ENCODE measurements at places on chromosomes 7 and 10. TPM values are rescaled to one million over a fixed set of nuclear protein-coding genes. Genes with fewer than 3 reads are reported as not detected.

DNA sequence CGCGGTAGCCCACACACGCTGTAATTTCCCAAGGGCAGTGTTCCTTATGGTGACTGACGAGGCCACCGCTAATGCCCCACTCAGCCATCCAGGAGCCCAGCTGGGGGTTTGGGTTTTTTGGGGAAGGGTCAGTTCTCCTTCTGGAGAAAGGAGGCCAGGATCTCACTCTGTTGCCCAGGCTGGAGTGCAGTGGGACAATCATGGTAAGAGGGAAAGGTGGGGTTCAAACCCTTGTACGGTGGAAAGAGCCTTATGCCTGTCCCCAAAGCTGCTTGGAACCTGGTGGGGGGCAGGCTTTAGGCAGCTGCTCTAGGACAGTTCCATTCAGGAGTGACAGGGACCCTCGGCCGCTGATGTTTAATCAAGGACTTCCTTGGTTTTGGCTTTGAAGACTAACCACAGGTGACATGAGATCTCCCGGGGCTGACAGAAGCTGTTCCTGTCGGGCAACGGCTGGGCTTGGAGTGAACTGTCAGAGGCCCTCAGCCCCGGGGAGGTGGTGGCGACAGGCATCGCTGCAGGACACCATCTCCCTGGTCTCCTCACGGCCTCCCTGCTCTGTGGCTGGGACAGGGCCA, 84.5 kb downstream of the CARD11 start:
- no peak for DNase-seq

GRCh38 chr10:43136995-43137716, 1.1 kb upstream of the CSGALNACT2 start:
- DNase-seq, result no peak

Gene STK31
- 0.42 TPM for total RNA-seq

Gene ADAM12
- total RNA-seq, result 4.6 TPM

GRCh38 chr10:81662837-81663236, 212.2 kb upstream of the NRG3 start:
- no peak for DNase-seq

DNA sequence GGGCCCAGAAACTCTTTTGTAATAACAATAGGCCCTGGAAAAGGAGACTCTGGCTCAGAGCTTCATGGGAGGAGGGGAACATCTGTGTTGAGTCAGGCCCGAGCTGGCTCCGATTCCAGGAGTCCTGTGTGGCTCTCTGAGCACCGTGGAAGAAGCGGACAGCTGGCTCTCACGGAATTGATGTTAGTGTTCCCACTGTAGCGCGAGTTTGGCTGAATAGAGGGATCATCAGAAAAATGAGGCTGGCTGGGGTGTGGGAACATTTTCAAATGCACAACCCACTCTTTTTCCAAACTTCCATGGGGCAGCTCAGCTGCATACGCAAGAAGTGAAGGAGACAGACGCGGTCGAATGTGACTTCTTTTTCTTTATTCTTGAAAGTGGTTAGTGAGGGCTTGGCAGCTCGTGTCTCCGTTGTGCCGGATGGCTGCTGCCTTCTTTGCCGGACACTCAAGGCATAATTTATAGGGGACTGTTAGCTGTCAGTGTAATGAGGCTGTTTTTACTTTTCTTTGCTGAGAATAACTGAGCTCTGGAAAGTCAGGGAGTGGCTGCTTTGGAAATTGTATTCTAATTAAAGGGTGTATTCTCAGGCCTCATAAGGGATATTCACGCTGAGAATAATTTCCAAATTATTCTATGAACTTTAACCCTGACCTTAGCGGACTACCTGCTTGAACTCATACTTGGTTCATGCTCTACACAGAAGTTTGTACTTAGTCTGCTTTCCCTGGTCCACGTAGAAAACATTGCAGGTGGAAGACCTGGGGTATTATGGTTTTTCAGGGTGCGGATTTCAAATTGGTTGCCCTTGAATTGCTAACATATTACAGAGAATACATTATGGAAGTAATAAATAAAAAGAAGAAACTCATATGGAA, 23.1 kb downstream of the MDFIC start:
- DNase-seq, result no peak

- DNase-seq, result no peak
These were observed 784 bp upstream of the SERPINE1 start for GRCh38 chr7:101125989-101126650.

DNA sequence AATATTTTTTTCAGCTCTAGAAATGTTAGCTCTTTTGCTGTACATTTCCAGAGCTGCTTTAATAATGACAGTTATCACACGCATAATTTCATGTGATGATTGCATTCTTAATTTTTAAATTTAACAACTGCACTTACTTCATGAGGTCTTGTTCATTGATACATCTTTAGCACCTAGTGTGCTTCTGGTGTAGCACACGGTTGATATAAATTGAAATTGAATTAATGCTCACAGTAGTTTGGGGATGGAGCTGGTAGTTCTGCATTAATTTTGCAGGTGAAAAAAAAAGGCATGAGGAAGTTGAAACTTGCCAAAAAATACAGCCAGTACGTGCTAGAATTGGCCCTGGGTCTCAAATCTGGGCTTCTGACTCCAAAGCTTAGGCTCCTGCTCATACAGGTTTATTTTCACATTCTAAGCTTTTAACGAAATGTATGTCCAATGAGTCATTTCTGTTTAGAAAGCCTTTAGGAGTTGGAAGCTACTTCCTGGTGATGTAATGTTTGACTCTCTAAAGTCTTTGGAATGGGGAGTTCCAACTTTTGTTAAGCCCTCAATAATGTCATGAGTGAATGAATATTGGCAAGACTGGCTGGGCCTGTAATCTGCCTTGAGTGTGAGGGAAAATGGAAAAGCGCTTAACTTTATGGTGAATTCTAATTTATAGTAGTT, 62.5 kb downstream of the DAGLB start:
- no peak for DNase-seq

GRCh38 chr10:99540306-99540656, 7.5 kb downstream of the NKX2-3 start:
- DNase-seq, result no peak

DNA sequence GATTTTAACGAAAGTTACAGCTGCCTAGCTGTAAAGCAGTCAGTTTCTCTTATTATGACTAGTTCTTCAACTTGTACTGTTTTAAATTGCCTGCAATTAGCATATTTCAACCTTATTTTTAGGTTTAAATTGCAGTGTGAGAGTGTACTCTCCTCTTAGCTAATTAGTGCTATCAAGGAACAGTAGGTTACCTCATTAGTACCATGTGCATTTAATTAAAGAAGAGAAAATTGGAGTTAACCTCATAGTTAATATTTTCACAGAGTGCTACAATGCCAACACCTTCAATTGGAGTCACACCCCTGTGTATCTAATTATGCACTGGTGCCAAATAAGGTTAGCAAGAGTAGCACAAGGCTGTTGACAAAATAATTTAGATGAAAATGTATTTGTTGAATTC, 154.6 kb downstream of the FOXP2 start:
- no peak for DNase-seq

Gene ANKRD30A
- total RNA-seq, result not detected

Gene BTRC
- total RNA-seq, result 5.0 TPM

DNA sequence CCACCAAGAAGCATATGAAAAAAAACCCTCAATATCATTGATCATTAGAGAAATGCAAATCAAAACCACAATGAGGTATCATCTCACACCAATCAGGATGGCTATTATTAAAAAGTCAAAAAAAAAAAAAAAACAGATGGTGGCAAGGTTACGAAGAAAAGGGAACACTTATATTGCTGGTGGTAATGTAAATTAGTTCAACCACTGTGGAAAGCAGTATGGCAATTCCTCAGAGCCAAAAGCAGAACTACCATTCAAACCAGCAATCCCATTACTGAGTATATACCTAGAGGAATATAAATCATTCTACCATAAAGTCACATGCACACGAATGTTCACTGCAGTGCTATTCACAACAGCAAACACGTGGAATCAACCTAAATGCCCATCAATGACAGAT, 46.0 kb downstream of the CNOT4 start:
- DNase-seq, result no peak

- DNase-seq, result no peak
These were observed 5.3 kb downstream of the ESYT2 start for GRCh38 chr7:158824028-158824427.

GRCh38 chr10:126351021-126351420, 37.3 kb downstream of the ADAM12 start:
- no peak for DNase-seq

DNA sequence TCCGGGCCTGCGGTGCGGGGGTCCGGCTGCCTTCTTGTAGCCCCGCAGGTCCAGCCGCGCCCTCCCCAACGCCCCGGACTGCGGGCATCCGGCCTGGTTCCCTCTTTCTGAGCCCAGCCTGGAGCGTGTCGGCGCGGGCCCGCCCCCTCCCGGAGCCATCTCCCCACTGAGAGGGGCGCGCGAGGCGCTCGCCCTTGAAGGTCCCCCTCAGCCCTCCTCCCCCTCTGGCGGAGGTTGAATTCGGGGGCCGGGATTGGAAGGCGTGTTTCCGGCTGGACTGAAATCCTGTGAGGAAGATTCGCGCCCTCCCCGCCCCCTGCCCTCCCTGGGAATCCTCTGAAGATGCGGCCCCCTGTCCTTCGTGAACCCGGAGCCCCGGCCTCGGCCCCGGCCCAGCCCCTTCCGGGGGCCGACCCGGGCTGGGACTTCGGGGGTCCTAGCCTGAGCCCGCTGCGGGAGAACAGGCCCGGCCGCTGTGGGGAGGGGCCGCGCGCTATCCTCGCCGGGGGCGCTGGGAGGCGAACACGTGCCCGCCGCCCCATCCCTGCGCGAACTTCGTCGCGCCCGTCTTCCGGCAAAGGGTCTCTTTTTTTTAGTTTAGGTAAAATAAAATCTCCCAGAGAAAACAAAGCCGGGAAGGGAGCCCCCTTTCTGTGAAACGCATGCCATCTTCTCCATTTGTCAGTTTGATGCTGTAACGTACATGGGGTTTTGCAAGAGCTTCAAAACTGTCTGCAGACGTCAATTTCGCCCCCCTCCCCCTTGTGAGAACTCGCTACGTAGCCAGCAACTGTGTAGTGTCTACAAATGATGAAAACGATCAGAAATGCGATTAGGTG, 636 bp downstream of the PDCD4 start:
- peak; percentile 83 for DNase-seq

DNA sequence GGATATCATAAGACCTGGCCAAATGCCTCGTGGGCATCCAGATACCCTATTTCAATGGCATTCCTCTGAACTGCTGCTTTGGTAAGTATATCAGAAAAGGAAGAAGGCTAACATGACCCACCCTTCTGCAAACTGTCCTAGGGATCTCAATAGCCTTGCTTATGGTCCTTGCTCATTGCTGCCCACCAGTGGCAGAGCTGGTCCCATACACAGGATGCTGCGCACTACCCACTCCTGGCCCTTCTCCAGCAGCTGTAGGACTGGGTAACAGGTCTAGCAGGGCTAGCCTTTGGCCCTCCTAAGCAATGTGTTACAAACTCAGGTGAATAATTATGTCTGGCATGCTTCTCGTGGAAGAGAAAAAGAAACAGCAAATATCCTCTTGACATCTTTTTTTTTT, 72.5 kb downstream of the C10orf90 start:
- DNase-seq, result no peak

- no peak for DNase-seq
These were observed 18.7 kb upstream of the ARHGAP12 start for GRCh38 chr10:31947144-31947926.

DNA sequence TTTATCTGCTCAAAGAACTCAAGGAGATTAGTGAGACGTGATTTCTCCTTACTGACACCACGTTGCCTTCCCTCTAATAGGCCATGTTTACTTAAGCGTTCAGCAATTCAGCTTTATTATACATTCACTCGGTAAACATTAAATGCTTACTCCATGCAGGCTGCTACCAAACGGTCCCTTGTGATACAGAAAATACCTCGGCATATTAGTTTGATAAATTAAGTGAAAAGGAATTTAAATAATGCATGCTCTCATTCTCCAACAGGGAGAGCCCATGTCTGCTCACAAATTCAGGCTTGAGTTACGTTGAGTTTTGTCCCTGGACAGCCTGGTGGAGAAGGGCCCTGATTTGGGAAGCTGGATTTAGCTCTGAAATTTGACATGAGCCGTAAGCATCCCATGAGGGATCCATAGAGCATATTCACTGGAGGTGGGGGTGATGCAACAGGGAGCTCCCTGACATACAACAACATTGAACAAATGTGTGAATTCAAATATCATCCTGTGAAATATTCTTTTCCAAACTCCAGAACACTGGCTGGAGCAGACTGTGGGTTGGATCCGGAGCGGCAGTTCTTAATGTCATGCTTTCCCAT, 86.3 kb downstream of the TBXAS1 start:
- DNase-seq, result no peak

- peak; percentile 98 for DNase-seq
These were observed at the start of gene DNAJC1 for GRCh38 chr10:22003177-22003963. Gene DNAJC1, minus strand, starts transcription at chr10:22003730. Its CDS starts 296 bp downstream, at chr10:22003434.

- no peak for DNase-seq
These were observed 296.5 kb downstream of the SORCS3 start for GRCh38 chr10:104937567-104937966.

- no peak for DNase-seq
These were observed 39.9 kb downstream of the RBM17 start for GRCh38 chr10:6128591-6129251.

DNA sequence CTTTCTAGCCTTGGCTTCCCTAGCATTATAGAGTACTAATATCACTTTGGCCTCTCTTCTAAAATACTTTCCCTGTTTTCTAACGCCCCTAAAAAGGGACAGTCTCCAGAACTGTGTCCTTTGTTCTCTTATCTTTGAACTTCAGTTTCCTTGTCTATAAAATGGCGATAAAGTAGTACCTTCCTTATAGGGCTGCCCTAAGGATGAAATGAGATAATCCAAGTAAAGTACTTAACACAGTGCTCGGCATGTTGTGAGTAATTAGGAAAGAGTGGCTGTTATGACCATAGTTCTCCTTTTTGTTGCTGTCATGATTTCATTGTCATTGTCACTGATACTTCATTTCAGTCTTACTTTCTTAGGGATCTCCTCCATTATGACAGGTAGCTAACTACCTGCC, 114.7 kb downstream of the EXOC4 start:
- no peak for DNase-seq

DNA sequence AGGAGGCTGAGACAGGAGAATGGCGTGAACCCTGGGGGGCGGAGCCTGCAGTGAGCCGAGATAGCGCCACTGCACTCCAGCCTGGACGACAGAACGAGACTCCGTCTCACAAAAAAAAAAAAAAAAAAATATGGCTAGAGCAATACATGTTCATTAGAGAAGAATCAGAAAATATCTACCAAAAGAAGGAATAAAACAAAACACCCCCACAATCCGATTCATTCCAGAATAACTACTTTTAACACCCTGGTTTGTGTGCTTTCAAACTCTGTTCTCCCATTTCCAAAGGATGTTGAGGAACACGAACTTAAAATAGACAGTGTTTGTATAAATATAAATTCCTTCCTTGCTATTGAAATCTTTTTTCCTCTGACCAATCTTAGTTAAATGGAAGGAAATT, 6.5 kb downstream of the PDSS1 start:
- DNase-seq, result no peak

Gene LSM8
- total RNA-seq, result 63.9 TPM

Gene CYP26C1
- 0.28 TPM for total RNA-seq

Gene ZNF804B
- not detected for total RNA-seq

Gene TAS2R39
- total RNA-seq, result not detected

Gene DDC
- total RNA-seq, result 0.33 TPM

Gene LRRTM3
- total RNA-seq, result 0.05 TPM
